Globus pallidus (tissue), 1 donor: ENCODE measurements at places on chromosomes 13 and 19.

GRCh38 chr13:51501592-51502152 is 48.8 kb upstream of the INTS6 start:
- DNase-seq = no peak

DNA sequence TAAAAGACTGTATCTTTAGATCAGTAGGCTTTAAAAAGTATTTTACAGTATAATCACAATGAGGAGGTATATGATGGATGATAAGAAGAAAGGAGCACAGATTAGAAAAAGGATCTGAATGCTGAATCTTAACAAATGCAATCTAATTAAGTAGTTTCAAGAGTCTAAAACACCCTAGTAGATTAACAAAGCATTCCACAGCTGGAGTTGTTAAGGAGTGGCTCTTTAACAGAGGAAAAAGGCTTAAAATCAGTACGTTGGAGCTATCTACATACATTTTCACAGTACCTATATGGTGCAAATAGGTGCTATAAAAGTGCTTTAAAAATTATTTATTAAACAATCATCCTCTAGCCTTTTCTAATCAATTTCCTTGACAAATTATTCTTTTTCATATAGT is 34.5 kb downstream of the TSC22D1 start:
- no peak for DNase-seq

GRCh38 chr13:76921516-76921915 is 26.8 kb upstream of the ACOD1 start:
- DNase-seq = no peak

- DNase-seq = peak; percentile 97
These were observed 15.8 kb downstream of the TECR start for GRCh38 chr19:14544977-14545715.

DNA sequence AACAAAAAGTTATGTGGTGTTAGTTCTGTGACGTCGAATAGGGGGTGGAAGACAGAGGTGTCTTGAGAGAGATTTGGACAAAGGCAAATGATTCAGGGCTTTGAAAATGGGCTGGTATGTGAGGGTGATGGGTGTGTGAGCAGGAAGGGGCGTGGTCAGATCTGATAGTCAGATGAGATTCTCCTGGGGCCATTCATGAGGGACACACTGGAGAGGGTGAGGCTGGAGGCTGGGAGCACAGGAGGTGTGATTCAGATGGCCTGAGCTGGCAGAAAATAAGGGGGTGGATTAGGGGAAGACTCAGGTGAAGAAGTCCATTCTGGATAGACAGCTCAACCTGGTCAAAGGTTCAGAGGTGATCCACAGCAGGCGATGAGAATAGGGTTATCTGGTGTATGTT is 28.0 kb downstream of the CYP4F22 start:
- DNase-seq = no peak

DNA sequence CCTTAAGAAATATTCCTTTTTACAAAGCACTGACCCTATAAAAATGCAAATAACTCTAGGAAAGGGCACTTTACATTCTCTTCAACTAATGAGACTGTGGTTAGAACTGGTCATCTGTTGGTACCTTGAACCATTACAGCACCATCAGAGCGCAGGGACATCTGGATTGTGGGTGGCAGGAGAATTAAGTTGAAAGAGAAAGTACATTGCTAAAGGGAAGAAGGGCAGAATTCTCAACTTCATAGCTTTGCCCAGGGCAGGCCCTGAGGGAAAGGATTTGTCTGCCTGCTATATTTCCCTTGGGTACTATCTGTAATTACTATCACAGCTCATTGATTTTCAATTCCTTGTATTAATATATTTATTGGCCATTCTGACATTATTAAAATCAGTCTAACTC is 196.8 kb downstream of the KLF12 start:
- no peak for DNase-seq
